ENCODE measurements at places on chromosomes 2 and 18. TPM values are rescaled to one million over a fixed set of nuclear protein-coding genes. Genes with fewer than 3 reads are reported as not detected.

Gene PTH2R
- 0.30 TPM for total RNA-seq

Gene CXCR4
- total RNA-seq = 60.0 TPM

Gene PPP1R1C
- 9.4 TPM for total RNA-seq

GRCh38 chr2:238101891-238102841 is 2.0 kb downstream of the ESPNL start:
- peaks cover 7% of the 10 kb centered on the region for H3K4me1 ChIP-seq
- DNase-seq = peak; percentile 85
- no peaks in the 10 kb centered on the region for H3K36me3 ChIP-seq
- H3K27ac ChIP-seq = no peak overlapping the region
- no peaks in the 10 kb centered on the region for H3K27me3 ChIP-seq
- H3K4me3 ChIP-seq = no peak overlapping the region

Gene RGPD3
- 1.00 TPM for total RNA-seq

Measured in upper lobe of left lung (tissue), 6 donors.